GM04503 (cell line): ENCODE measurements at places on chromosomes 2 and 18.

GRCh38 chr2:118678985-118679384, 168.5 kb downstream of the EN1 start:
- no peak for DNase-seq

- no peak for DNase-seq
Measured at GRCh38 chr2:74249406-74250122, 51.1 kb downstream of the MTHFD2 start.

GRCh38 chr18:47373465-47373864, 122.0 kb upstream of the SKOR2 start:
- no peak for DNase-seq

GRCh38 chr18:76464281-76465259, 30.5 kb downstream of the ZNF516 start:
- no peak for DNase-seq

GRCh38 chr18:77209587-77209986, 40.1 kb upstream of the GALR1 start:
- no peak for DNase-seq
